ENCODE measurements at places on chromosomes 16 and 17.

DNA sequence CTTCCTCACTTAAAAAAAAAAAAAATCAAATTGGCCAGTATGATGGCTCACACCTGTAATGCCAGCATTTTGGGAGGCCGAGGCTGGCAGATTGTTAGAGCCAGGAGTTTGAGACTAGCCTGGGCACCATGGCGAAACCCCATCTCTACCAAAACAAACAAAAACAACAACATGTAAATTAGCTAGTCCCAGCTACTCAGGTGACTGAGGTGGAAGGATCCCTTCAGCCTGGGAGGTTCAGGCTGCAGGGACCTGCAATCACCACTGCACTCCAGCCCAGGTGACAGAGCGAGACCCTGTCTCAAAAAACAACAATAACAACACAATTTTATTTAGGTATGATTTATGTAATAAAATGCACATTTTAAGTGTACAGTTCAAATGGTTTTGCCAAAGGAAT is 6.3 kb upstream of the EPOP start:
- no peak for DNase-seq

GRCh38 chr16:51666074-51666473 is 515.0 kb upstream of the SALL1 start:
- DNase-seq: no peak

GRCh38 chr16:2964475-2965336 is 631 bp downstream of the KREMEN2 start:
- DNase-seq: peak; percentile 51

DNA sequence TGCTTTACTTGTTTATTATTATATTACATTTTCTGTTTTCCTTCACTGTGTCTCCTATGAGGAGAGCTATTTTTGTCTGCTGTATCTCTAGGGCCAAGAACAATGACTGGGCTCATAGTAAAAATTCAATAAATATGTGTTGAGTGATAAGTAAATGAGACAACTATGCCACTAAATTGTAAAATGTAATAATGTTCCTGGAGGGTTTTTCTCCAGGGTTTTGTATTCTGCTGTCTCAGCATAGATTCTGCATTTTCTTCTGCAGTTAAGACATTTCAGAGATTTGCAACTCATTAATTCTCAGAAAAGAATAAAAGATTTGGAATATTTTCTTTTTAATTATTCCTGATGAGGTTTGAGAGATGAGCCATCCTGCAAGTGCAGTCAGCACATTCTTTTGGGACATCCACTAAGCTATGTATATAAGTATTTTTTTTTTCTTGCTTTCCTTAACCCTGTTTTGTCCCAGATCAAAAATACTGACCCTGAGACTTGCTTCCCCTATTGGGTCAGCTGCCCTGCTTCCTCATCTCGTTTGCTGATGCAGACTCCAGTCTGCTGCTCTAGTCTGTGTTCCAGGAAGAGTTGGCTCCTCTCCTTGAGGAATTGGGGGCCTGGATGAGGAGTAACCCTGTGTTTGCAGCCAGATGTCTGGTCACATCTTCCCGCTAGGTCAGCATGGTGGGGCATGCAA is 122.9 kb downstream of the ABCA8 start:
- no peak for DNase-seq

- no peak for DNase-seq
Observed at GRCh38 chr17:73874008-73874720, 229.9 kb upstream of the SDK2 start.

- no peak for DNase-seq
Observed at GRCh38 chr16:84024854-84025253, 17.7 kb downstream of the SLC38A8 start.

GRCh38 chr17:44308865-44309264 is 464 bp downstream of the RUNDC3A start:
- DNase-seq: no peak

GRCh38 chr16:50692999-50693781 is at the start of gene NOD2:
NOD2 (plus strand) TSS chr16:50693606; CDS start chr16:50699496, 5,890 bp downstream.
- no peak for DNase-seq

DNA sequence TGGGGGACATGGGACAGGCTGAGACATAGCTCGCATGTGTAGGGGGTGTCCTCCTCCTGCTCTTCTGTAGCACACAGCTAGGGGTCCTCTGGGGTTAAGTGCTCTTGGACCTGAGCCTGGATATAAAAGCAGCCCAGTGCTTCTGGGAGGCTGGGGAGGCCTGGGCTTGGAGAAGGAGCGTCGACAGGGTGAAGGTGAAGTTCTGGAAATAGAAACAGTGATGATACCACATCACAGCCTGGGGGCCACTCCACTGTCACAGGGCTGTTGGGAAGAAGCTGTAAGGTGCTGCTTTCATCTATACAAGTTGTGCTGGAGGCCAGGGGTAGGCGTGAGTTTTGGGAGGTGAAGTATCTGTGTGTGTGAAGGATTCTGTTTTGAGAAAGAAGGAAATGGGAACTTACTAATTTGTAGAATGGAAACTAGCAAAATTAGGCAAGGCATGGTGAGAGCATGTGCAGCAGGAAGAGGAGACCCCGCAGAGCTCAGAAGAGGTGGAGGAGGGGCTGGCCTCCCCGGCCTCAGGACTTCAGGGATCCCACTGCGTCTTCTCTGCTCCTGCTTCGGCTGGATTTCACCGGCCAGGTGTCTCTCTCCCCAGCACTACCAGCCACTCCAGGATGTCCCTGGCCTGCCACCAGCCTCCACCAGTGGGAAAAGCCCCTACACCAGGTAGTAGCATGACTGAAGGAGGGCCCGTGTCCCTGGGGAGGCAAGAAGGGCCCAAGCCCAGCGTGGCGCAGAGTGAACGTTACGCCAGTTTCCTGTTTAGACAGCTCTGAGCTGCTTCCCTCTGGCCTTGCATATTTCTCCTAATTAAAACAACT is 19.4 kb downstream of the PLCG2 start:
- no peak for DNase-seq

DNA sequence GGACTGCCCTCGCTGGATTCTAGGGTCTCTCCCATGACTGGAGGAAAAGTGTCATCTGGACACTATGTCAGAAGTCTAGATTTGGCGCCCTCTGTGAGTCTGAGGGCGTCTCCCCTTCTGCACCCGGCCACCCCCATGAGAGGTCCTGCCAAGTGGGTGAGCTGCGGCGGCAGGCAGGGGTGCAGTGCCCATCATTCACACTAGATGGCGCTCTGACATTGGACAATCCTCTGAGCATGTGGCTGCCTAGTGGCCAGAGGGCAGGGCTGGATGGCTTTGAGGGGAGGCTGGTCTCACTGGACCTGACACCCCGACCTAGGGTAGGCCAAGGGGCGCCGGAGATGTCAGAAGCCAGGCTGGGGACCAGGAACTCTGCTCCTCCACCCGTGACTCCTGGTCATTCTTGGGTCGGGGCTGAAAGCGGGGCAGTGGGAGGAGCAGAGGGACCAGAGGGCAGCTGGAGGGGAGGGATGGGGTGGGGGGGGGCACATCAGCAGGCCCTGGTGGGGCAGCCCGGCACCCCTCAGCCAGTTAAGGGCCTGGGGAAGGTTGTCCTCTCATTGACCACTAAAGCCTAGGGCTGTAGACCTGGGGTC is 28.0 kb downstream of the MRM1 start:
- peak; percentile 62 for DNase-seq

- DNase-seq: no peak
Observed at GRCh38 chr17:19676896-19677295, 28.3 kb downstream of the ALDH3A2 start.
